Glutamatergic neuron (in vitro differentiated cells): ENCODE measurements at places on chromosomes 6 and 20.

DNA sequence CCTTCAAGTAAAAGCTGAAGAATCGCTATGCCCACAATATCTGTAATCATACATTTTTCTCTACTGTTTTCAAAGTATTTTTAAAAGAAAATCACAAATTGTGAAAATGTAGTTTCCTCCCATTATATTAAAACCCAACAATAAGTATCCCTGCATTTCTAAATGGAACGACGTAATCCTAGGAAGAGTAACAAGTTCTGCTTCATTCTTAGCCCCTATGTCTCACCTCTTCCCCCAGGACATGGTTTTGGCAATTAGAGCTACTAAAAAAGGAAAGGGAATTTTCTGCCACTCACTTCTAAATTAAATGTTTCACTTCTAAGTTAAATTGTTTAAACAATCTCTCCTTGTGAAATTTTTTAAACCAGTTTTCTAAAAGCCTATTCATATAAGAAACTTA, 47.4 kb downstream of the TBPL1 start:
- DNase-seq: no peak

DNA sequence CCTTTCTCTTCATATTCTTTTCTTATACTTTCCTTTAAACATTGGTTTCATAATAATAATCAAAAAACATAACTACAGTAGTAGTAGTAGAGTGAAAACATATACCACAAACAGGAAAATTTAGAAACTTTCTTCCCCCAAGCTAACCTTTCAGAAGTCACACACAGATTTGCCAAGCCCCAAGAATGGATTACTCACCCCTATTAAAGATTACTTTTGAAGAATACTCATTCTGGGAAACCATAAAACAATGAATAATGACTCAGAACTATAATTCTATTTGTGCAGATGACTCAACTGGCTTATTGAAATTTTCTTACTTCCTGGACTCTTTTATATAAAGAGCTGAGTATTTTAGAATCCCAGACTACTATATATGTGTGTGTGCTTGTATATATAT, 119.4 kb upstream of the GJE1 start:
- no peak for DNase-seq

- DNase-seq: no peak
Measured at GRCh38 chr6:150306290-150306689, 62.5 kb upstream of the IYD start.

DNA sequence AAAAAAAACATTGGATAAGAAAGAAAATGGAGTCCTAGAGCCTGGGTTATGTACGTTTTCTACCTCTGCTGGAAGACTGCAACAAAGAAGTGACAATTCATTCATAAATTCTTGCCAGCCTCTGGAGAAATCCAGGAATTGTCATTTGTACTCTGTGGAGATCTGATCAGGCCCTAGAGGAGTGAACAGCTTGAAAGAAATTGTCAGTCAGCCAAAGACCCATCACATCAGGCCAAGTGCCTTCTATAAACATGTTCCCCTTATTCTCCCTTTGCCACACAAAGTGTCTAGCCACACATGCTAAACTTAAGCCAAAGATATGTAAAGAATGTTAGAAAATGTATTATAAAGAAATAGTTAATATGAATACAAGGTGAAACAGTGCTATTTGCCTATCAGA, 152.4 kb downstream of the ADAT2 start:
- DNase-seq: no peak

GRCh38 chr20:33551778-33552177, 61.9 kb downstream of the CBFA2T2 start:
- DNase-seq: no peak

- DNase-seq: no peak
Measured at GRCh38 chr6:90369024-90369519, 72.4 kb upstream of the BACH2 start.

GRCh38 chr6:129843573-129843972, 17.5 kb downstream of the TMEM244 start:
- no peak for DNase-seq

DNA sequence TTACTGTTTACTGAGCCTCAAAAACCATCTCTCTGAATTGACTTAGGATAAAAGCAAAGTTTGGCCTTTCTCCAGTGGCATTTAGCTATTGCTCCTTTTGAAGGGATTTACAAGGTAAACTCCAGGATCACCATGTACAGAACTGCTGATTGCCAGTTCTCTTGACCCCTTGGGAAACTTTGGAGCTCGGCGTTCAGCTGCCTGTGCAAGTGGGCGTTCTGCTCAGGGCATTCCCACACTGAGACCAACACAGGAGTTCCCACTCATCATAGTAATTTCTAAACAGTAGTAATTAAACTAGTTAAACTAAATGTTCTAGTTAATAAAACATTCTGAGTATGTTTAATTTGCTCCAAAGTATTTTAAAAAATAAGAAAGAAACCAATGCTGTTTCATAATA, 14.9 kb downstream of the KCNQ5 start:
- no peak for DNase-seq

GRCh38 chr6:74283532-74283931, 587.5 kb downstream of the CD109 start:
- DNase-seq: no peak

DNA sequence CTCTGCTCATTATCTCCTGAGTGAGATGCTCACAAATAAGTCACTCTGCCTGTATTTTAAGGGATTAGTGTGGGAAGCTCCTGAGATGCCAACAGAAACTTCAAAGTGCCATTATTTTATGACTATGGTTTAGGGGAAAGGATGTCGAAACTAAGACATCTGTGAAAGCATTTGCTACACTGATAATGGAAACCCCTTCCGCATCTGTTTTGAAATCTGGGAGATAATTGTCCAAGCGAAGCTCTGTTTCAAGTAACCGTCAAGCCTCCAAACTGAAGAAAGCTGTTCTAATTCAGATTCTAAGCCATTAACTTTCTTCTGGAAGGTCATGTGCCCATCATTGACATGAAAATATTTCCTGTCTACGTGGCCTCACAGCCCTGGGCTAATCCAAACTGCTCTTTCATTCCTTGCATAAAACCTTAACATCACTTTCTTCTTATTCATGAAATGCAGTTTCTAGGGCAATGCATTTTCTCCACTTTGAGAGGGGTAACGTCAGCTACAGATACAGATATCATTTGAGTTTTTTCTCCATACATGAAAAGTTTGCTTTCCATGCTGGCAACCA, 932.0 kb downstream of the C6orf118 start:
- DNase-seq: no peak

DNA sequence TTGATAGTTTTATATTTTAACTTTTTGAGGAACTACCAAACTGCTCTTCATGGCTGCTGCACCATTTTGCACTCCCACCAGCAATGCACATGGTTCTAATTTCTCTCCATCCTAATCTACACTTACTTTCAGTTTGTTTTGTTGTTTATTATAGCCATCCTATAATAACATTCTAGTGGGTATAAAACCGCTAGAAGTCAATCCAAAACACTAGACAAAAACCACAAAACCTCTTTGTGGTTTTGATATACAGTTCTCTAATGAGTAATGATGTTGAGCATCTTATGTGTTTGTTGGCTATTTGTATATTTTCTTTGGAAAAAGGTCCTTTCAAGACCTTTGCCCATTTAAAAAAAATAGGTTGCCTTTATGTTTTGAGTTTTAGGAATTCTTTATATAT, 5.6 kb downstream of the RPP21 start:
- DNase-seq: no peak

DNA sequence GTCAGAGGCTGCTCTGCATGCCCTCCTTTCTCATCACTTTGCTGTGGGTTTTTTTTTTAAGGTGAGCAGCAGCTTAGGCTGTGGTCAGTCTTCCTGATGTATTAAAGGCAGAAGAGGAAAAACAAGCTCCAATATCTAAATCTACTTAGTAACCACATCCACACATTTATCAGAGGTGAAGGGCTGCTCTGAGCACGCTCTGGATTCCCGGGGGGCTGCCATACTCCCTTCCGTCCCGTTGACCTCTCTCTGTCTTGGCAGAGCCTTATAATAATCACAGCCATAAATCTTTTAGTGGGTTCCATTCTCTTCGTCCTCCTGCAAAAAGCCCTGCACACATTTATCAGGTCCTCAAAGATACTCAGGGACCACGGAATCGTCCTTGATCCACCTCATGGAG, 2.7 kb upstream of the LEMD2 start:
- no peak for DNase-seq

GRCh38 chr6:128244751-128245405, 275.5 kb downstream of the PTPRK start:
- no peak for DNase-seq

DNA sequence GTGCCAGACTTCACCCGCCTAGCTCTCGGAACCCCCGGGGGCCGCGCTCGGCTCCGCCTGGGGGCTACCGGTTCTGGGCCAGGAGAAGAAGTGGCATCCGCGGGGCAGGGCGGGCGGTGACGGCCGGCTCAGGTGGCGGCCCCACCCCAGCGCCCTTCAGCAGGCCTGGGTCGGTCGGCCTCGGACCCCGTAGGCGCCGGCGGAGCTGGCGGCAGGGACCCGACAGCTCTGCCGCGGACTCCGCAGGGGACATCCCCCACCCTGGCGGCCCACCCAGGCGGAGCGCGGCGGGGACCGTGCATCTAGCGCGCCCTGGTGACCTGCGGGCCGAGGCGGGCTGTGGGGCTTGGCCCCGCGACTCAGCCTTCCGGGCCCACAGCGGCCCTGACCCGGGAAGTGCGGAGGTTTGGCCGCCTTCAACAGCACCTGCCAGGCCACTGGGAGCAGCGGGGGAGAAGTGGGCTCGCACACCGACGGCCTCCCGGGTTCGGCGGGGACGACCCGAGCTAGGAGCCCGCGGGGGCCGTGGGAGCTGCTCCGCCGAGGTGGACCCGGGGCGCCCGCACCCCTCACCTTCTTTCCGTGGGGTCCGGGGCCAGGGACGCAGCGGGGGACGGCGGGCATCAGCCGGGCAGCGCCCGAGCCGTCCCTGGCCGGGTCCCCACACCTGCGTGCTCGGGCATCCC, 87.1 kb downstream of the TMEM242 start:
- peak; percentile 39 for DNase-seq

- DNase-seq: no peak
Measured at GRCh38 chr6:90496258-90497016, 90.4 kb downstream of the MAP3K7 start.

GRCh38 chr20:3813848-3814581, 6.3 kb upstream of the AP5S1 start:
- DNase-seq: no peak

DNA sequence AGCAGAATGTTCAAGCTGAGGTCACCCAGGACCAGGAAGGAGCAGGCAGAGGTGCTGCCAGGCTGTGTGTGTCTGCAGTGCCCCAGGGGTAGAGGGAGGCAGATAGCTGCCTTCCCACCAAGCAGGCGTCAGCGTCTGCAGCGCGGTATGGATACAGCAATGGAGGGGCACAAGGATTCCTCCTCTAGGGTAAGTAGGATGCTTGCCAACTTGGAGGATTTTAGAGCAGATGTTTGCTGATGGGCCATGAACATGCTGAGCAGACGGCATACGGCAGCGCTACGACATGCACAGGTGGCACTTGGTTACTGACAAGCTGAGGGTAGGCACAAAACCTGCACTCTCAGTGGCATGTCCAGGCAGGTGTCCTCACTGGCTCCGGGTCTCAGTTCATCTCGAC, 48.1 kb downstream of the PSMG4 start:
- DNase-seq: peak; percentile 1

DNA sequence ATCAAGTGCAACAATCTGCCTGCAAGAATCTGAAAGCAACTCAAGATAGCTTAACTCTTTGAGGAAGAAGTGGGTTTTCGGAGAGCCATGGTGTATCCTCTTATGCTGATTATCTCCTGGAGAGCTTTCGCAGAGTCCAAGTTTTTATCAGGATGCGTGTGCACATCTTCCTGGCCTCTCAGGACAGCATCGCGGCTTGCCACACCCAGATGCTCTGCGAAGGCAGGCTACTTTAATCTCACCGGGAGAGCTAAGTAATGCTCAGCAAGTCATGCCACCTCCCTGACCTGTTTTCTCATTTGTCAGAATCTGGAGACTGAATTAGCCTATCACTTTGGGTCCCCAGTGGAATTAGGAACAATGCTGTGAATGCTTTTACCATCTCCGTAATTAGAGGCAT, 52.9 kb downstream of the TTI1 start:
- no peak for DNase-seq

- no peak for DNase-seq
Measured at GRCh38 chr6:117371492-117371891, 54.2 kb downstream of the ROS1 start.

DNA sequence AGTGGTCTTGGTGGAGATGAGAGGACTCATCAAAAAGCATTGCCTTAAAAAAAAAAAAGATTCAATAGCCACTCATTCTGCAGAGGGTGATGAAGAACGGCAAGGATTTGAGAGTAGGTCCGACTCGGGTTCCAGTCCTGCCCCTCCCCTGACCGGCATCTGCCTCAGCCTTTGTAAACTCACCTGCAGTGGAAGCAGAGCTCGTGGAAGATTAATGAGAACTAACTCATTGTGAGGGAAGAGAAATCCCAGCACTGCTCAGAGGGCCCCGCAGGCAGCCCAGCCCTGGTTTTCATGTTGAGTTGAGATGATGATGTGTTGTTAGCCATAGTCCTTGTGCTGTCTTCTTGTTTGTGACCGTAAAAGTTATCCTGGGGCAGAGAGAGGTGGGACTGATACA, 59.4 kb downstream of the GCNT2 start:
- DNase-seq: no peak

DNA sequence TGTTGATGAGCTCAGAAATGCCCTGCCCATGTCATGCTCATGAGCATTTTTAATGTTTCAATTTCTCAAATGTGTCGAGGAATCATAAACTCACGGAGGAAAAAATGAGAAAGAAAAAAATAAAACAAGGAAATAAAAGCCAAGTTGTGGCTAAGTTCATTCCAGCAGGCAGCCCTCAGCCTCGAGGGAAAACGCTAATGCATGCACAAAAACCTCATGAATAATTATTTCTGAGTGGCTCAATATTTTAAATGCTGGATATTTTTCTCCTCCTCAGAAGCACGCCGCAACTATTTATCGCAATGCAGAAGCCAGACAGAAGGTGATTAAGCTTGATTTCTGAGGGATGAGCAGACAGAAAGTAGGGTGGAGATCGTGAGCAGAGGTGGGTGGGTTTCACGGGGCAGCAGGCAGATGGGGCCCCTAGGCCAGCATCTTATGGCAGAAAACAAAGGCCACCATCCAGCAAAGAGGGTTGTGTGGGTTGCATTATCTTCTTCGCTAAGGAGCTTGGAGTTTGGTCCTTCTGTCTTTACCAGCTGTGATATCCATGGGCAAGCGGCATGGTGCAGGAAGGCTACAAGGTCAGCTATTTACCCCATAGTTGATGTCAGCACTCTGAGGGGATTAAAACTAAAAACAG, 151.5 kb upstream of the LRFN2 start:
- peak; percentile 36 for DNase-seq

DNA sequence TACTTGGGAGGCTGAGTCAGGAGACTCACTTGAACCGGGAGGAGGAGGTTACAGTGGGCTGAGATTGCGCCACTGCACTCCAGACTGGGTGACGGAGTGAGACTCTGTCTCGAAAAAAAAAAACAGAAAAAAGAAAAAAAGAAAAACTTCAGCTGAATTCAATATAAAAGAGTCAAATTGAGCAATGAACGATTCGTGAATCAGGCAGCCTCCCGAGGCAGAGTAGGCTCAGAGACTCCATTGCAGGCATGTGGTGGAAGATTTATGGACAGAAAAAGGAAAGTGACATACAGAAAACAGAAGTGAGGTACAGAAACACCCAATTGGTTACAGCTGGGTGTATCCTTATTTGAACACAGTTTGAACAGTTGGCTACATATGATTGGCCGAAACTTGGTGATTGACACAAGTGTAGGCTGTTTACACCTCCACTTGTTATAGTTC, 56.3 kb downstream of the HLA-DPB1 start:
- no peak for DNase-seq

GRCh38 chr6:90328004-90328403, 31.4 kb upstream of the BACH2 start:
- DNase-seq: no peak

- DNase-seq: no peak
Measured at GRCh38 chr6:117591405-117591804, 10.9 kb downstream of the GOPC start.

- DNase-seq: no peak
Measured at GRCh38 chr6:90493332-90493731, 93.5 kb downstream of the MAP3K7 start.
